ENCODE measurements at places on chromosomes 2 and 18.

DNA sequence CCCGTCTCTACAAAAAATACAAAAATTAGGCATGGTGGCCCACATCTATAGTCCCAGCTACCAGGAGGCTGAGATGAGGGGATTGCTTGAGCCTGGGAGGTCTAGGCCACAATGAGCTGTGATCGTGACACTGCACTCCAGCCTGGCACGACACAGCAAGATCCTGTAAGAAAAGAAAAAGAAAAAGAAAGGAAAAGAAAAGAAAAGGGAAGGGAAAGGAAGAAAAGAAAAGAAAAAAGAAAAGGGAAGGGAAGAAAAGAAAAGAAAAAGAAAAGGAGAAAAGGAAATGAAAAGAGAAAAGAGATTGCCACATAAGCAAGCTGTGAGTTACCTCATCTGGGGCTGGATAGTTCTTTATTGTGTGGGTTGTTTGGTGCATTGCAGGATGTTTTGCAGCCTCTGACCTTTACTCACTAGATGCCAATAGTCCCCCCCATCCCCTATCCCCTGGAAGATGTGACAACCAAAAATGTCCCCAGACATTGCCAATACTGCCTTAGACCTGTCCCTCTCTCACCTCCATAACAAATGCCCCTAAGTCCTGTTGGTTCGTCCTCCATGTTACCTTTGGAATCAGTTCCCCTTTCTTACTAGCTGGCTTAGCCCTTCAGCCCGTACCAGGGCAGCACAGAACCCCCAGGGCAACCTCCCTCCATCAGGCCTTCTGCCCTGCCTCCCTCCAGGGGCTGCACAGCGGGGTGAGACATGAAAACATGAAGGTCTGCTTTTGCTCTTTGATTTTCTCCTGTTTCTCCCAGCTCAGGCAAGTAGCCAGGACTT lies 8.9 kb downstream of the ASPRV1 start:
- no peak for DNase-seq

GRCh38 chr2:59791004-59791618 lies 762.3 kb downstream of the BCL11A start:
- peak; percentile 2 for DNase-seq

DNA sequence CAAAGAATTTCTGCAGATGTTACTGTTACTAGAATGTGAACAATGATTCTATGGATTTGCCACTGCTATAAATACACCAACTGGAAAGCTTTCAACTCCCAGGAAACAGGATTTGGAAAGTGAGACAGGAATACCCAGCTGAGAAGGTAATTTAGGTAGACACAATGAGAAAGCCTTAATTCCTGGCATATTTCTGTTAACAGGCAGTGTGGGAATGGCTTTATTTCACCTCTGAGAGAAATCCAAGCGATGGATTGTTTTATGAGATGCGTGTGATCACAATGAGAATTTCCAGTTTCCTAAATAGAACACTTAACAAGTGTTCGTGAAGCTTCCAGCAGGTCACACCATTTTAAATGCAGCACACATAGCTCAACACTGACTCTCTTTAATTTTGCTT lies 133.0 kb downstream of the SLC8A1 start:
- DNase-seq, result no peak

DNA sequence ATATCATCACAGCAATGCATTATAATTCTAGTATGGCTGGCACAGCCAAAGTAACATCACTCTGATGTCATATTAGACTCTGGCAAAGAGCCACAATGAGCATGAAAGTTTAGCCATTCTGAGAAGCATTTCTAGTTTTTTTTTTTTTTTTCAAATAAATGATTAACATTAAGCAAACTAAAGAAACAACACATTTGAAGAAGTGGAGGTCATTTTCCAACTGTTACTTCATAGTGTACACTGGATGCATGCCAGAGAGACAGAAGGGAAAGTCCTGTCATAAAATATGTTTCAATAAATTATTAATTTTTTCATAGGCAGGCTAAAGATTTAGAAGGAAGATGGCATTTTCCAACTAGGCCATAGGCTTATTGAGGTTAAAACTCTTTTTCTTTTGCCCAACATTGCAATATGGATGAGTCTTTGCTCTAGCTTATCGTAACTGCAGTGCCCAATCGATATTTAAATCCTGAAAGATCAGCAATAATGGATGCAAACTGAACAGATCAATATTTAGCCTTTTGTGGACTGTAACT lies 1630.4 kb upstream of the ACVR2A start:
- no peak for DNase-seq

All from umbilical cord (tissue), 2 donors.